ENCODE measurements at places on chromosomes 2 and 18.
A peak's percentile ranks its signal among the peaks of the same experiment; 100 is the strongest.

DNA sequence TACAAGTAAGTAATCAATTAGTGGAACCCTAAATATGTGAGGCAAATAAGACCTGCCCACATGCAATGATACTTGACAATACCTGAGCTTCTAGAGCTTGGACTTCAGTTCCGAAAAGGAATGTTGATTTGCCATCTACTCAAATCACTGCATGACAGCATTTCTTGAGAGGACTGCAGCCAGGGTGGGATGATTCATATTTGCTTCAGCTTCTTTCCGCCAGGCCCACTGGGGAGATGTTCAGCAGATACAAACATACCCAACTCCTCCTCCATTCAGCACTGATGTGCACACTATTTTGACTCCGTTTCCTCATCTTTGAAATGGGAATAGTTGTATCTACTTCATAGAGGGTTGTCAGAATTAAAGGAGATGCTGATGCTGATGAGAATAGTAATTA lies 28.8 kb upstream of the TMEM177 start:
- DNase-seq: peak; percentile 31

GRCh38 chr18:79556829-79557585 lies 122.6 kb upstream of the CTDP1 start:
- DNase-seq: no peak

DNA sequence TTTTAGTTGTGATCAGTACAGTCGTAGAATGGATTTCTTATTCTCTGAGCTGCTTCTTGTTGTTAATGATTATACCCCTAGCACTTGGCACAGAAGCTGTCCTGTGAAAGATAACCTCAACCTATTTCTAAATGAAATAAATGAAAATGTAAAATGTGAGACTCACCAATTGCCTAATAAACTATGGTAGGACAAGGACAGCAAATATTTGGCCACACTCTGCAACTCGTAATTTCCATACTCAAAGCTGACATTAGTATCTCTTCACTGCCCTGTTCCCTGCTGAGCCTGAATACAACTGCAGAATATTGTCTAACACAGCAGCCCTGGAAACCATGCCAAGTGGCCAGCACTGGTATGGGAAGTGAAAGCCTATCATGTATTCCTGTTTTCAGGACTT lies 34.5 kb downstream of the TMEM182 start:
- no peak for DNase-seq

- no peak for DNase-seq
These were observed 319.1 kb downstream of the SLC4A3 start for GRCh38 chr2:219946529-219946928.

DNA sequence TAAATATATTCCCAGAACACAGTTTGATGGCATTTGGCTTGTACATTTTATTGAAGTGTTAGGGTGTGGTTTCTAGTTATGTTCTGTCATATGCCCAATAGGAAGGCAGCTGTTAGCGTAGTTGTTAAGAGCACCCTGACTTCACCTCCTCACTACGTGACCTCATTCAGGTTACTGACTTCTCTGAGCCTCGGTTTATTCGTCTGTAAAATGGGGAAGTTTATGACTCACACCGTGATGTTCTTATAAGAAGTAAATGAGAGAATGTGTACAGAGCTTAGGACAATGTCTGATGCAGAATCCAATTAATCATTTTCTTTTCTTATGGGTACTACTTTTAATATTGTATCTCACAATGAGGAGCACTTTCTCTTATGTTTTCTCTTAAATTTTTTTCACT lies 226.0 kb downstream of the PTPRM start:
- DNase-seq: no peak

- DNase-seq: no peak
These were observed 194.9 kb upstream of the SPOPL start for GRCh38 chr2:138306626-138307025.

DNA sequence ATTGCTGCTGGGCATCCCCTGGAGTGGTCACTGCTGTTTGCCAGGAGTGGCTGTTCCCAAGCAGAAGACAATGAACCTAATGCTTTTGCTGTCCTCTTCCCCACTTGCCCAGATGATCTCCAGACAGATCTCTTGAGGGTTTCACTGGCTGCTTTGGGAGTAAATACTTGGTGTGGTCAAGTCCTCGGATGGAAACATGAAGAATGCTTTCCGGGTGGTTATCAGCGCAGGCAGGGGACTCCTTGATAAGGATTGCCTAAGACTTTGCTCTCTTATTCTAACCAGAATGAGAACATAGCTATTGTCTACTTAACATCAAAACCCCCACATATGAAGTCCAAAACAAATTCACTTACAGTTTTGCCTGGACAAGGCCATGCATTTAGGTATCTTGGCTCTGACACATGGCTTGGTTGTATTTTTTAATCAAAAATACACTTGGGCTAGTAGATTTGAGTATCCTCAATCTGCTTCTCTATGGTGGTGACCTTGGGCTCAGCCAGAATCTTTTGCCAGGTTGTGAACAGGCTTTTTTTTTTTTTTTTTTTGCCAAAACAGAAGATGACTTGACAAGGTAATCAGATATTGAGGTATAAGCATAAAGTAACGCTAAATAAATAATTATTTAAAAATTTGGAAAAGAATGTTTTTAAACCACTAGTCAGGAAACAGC lies 34.8 kb upstream of the MYO3B start:
- no peak for DNase-seq

- DNase-seq: peak; percentile 74
These were observed 43.8 kb upstream of the SCN9A start for GRCh38 chr2:166419616-166419934.

GRCh38 chr2:46711156-46711555 lies 204.4 kb downstream of the MCFD2 start:
- no peak for DNase-seq

GRCh38 chr2:210503001-210503623 lies 26.6 kb upstream of the LANCL1 start:
- peak; percentile 68 for DNase-seq

DNA sequence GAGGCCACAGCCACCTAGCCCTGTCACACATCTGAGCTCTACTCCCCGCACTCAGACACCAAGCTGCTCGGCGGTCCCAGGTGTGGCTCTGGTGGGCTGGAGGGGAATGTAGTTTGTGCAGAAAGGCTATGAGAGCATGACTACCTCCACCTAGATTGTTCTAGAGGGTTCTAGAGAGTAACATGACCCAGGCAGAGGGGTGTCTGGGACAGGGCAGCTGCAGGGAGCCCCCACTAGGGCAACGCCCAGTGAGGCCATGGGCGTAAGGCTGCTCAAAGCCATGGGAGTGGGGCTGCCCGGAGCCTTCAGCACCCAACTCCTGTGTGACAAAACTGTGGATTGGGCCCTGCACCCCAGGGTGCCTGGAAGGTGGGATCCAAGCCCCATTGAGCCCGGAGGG lies 511.4 kb upstream of the MYT1L start:
- DNase-seq: no peak

DNA sequence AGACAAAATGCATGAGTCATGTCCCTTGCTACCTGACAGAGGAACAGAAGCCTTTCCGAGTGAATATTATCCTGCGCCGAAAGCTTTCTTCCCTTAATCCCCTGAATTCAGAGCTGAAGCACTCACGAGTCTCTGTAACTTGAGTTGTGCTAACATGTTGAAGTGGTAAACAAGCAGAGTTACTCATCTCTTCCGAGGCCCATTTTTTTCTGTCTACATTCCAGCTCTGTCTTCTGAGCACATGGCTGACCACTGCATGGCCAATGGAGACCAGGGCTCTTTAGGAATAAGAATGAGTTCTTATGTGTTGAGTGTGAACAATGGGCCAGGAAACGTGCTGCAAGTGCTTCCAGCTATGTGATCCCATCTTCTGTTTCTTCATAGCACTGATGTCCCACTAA lies 73.1 kb upstream of the PID1 start:
- peak; percentile 65 for DNase-seq

Measured in ELR (cell line).